NCI-H1048 (cell line): ENCODE measurements at places on chromosomes 5 and 9.

GRCh38 chr5:131382407-131383395 lies 118.8 kb downstream of the CDC42SE2 start:
- no peak for DNase-seq

DNA sequence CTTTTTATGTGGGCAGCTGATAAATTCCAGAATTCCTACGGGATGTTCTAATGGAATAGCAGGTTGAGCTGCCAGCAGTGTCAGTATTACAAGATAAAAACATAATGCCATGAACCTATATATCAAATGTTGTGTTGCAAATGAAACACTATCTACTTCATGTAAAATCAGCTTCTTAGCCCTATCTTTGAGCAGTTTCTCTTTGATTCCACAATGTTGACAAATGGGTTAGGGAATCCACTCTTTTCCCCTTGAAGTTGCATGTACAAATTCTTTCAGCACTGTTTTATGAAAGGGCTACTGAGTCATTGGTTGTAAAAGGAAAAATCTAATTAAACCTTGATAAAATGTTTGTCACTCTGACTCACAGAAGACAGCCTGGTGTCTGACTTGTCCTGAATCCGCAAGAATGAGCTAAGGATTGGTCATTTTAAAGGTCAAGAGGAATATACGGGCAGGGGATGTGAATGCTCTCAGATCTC lies 950.6 kb upstream of the NUDT12 start:
- no peak for DNase-seq

- no peak for DNase-seq
Measured at GRCh38 chr5:143044265-143044664, 274.1 kb downstream of the ARHGAP26 start.

DNA sequence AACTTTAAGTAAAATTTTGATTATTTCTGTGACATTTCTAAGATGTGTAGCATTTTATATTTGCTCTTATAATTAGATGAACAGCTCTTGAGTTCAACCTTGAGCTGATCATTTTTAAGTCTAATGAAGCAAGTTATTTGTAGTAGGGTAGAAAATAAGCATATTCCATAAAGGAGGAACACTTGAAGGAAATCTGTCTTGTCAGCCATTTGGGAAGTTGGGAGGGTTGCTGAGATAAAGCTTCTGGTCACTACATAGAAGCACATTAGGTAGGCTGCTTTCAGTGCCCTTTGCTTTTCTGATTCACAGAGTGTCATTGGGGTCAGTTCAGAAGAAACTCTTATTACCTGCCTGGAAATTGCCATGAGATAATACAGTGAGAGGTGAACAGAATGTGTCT lies 44.1 kb downstream of the SEC24A start:
- DNase-seq: no peak

DNA sequence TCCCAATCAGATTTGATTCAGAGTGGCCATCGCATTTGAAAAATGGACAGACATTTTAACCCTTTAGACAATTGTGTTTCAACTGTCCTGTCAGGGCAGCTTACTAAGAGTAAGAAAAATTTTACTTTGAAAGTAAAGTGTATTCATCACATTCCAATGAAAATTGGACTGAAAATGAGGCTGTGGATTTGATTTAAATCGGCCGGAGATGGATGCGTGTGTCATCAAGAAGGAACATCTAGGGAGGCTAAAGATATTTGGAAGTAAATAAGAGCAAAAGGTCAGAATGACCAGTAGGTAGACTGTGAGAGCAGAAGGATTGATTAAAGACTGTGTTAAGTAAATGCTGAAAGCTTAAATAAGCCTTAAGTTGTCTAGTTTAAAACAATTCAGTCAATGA lies 1.5 kb downstream of the ZCCHC7 start:
- no peak for DNase-seq

DNA sequence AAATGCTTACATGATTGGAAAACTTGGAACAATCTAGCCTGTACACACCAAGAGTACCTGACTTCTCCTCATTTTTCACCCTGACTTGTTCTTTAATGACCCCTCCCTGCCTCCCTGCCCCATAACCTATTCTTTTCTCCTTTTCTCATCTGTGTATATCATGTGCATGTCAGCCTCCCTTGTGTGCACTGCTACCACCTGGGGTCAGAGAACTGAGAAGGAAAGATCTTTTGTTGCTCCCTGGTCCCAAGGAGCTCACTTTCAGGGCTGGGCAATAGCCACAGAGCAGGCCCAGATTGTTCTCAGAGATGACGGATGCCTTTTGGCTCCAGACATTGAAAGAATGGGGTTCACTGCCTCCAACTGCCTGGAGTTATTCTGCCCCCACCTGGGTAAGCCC lies 5.1 kb downstream of the MAP1B start:
- no peak for DNase-seq

GRCh38 chr5:149216496-149216895 lies 55.2 kb upstream of the AFAP1L1 start:
- no peak for DNase-seq

DNA sequence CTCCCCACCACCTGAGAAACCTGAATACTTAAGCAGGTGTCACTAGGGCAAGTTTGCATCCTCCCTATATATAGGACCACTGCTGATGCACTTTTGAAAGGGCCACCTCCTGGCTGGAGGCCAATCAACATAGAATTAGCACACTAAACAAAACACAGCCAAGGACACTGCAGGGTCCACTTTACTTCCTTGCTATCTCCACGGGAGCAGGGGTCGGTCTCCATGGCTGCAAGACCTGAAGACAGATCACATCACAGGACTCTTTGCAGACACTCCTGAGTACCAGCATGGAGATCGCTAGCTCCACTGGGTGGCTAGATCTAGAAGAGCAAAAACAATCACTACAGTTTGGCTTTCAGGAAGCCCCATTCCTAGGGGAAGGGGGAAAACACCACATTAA lies 72.3 kb downstream of the C9orf153 start:
- DNase-seq: no peak

DNA sequence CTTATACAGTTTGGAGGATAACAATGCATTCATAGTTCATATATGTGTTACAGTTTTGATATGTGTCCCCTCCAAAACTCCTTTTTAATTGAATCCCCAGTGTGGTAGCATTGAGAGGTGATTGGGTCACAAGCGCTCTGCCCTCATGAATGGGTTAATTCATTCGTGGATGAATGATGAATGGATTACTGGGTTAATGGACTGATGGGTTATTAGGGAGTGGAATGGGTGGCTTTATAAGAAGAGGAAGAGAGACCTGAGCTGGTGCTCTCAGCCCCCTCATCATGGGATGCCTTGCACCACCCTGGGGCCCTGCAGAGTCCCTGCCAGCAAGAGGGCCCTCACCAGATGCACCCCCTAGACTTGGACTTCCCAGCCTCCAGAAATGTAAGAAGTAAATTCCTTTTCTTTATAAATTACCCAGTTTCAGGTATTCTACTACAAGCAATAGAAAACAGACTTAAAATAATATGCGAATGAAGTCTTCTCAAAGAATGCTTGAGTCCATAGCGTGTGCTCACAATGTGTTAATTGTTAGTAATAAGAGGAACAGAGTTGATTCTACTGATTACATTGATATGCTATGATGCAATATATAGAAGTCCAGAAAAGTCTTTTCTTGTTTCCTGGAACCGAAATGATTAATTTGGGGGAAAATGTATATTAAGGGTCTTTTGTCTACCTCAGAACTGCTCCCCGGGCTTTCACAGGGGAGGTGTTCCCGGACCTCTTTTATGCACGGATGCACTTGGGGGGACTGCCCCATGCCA lies 190.2 kb downstream of the ERCC6L2 start:
- no peak for DNase-seq

- DNase-seq: no peak
Measured at GRCh38 chr5:103270581-103270980, 12.0 kb downstream of the MACIR start.

GRCh38 chr5:83077662-83078261 lies 415 bp downstream of the XRCC4 start:
- DNase-seq: no peak

- no peak for DNase-seq
Measured at GRCh38 chr9:36877239-36877638, 156.8 kb downstream of the PAX5 start.
